ENCODE measurements at places on chromosomes 5 and 9. TPM values are rescaled to one million over a fixed set of nuclear protein-coding genes. Genes with fewer than 3 reads are reported as not detected.

HSD17B4 gene
- 180 TPM for polyA plus RNA-seq

EGFLAM gene
- 10.6 TPM for polyA plus RNA-seq

RIOK2 gene
- polyA plus RNA-seq = 37.5 TPM

ANXA2R gene
- polyA plus RNA-seq = 1.4 TPM

PCDHB2 gene
- 4.9 TPM for polyA plus RNA-seq

ACSL6 gene
- 1.8 TPM for polyA plus RNA-seq

PALM2AKAP2 gene
- 10.2 TPM for polyA plus RNA-seq

C9orf152 gene
- 0.64 TPM for polyA plus RNA-seq
